CD4-positive, alpha-beta T cell treated with Interleukin-15 for 1 hour (primary cell): ENCODE measurements at places on chromosomes 3 and 15.
A peak's percentile ranks its signal among the peaks of the same experiment; 100 is the strongest.

DNA sequence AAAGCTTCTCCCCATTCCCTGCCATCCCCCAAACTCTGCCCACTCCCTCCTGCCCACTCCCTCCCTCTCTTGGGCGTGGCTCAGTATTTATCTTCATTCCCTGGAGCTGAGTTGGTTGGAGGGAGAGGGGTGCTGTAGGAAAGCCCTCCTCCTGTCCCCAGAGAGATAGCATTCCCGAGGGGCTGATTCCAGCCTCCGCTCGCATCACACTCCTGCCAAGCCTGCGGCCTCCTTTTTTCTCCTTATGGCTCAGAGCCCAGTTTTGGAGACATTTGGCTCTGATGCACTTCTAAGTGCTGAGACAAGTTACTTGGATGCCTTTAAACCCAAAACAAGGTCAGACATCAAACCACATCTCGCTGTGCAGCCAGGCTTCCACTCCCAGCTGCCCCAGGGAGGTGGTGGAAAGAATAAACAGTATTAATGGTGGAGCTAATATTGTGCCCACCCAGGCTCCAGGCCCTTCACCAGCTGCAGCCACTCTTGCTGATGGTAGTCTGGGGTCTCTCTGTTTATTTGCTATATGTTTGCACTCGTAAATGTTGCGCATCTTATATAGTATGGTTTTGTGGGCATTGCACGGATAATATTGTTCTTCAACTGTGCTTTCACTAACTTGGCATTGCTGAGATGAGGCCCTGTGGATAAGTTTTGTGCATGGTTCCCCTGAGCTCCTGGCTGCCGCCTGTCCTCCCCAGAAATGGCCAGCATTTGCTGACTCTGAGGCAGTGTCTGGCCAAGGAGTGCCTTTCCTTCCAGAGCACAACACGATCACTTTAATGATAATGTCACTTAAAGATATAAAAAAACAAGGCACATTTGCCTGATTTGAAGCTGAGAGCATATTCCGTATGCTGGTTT is 157.2 kb downstream of the LRRC28 start:
- no peak for DNase-seq

DNA sequence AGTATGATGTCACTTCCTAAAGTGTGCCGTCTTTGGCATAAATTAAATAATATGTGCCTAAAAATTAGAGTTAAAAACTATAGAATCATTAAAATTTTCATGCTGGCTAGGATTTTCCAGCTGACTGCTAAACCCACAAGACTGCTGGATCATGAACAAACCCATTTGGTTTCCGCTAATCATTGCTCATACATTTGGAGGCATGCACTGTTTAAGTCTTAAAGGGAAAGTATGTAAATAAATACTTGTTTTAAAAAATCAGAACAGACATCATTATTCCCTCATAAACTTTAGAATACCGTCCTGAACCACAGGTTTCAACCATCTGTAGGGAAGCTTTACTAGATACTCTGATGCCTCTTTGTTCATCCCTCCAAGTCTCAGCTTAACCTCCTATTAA is 26.5 kb downstream of the ATP6V1A start:
- no peak for DNase-seq

GRCh38 chr3:128226795-128227395 is 73.6 kb downstream of the EEFSEC start:
- no peak for DNase-seq

DNA sequence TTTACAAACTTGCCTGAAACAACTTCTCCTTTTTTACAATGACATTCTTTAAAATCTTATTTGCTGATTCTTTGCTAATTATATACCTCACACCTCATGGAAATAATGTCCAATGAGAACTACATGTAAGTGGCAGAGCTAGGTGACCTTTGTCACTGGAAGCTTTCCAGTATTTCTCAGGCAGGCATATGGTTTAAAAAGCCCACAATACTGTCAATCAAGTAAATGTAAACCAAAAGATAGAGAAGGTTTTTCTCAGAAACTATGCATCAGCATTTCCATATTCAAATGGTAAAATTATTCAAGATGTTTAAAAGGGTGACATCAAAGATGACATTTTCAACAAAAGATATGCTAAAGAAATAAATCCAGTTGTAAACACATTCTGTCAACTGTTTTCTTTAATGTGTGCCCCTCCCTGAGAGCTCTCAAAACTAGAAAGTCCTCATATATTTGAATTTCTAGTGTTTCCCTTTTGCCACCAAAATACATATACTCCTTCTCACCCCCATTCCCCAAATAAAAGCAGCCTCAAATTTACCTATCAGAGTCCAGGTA is 10.1 kb upstream of the STRIT1 start:
- no peak for DNase-seq

GRCh38 chr3:177441813-177442646 is 244.7 kb upstream of the TBL1XR1 start:
- peak; percentile 36 for DNase-seq

- no peak for DNase-seq
Observed at GRCh38 chr15:62063825-62064635, 2.7 kb upstream of the C2CD4A start.

- no peak for DNase-seq
Observed at GRCh38 chr3:119333773-119334509, 39.8 kb downstream of the ARHGAP31 start.

DNA sequence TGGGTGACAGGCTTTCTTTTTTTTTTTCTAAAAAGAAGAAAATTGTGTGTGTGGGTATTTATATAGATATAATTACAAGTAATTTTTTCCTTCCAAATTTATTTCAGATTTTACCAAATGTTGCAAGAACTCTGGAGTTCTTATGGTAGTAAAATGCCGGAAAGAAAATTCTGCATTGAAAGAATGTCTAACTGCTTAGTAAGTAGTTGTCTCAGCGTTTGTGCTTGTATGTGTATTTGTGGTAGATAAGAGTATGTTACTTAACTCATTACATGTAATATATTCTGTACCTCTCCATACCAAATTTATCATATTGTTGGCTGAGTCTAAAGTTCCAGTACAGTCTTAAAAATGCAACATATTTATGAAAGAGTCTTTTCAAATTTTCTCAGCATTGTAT is 32.3 kb upstream of the ZCWPW2 start:
- no peak for DNase-seq

DNA sequence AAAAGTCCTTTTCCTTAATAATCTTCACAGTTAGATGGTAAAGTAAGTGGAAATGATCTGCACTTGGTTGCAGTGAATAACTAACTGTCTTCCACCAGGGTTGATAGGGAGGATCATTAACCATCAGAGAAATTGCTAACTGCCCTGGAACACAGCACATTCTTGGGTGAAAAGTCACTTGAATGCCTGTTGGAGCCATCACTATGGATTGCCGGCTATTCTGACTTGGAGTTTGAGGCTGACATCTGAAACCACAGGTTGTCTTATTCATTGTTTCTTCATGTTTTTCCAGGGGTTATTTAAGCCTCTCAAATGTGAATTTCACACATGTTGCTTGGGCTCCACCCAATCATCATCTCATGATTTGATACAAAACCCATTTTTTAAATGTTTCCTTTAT is 901.4 kb downstream of the MCTP2 start:
- DNase-seq, result no peak

DNA sequence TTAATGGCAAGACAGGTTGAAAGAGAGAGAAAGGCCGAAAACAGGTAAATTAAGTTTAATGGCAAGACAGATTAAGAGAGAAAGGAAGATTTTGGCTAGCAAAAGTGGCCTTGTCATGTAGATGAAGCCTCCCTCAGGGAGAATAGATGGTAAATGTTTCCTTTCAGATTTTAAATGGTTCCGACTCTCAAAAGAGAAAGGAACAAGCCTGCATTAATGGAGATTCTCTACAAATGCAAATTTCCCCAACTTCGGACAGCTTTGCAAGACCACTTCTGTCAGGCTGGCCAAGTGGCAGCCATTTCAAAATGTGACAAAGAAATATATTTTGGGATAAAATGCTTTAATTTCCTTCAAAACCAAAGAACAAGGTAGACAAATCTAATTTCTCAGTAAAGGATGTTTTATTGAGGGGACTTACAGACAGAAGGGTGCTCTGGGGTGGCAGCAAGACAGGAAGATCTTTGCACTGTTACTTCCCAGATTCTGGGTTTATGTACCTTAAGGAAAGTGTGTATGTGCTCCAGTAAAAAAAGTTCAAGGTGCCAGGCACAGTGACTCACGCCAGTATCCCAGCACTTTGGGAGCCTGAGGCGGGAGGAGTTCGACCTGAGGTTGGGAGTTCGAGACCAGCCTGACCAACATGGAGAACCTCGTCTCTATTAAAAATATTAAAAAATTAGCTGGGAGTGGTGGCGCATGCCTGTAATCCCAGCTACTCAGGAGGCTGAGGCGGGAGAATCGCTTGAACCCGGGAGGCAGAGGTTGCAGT is 626.3 kb upstream of the NAALADL2 start:
- DNase-seq, result no peak

GRCh38 chr15:81047928-81048327 is 47.2 kb downstream of the TLNRD1 start:
- no peak for DNase-seq

DNA sequence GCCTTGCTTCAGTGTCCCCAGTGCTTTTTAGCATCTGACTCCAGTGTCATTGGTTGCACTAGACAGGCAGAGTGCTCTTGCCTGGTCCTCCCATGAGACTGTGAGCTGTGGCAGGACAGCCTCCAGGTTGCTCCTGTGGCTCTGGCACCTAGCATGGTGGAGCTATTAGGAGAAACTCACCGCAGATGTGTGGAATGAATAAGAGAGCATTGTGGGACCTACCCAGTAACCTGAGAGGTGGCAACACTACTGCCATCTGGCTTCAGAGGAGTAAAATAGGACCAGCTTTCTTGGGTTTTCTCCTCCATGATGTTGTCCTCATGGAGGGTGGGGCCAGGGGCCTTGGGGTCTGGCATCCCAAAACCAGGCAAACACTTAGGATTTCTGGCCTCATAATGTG is 183.6 kb downstream of the EPHB1 start:
- no peak for DNase-seq

DNA sequence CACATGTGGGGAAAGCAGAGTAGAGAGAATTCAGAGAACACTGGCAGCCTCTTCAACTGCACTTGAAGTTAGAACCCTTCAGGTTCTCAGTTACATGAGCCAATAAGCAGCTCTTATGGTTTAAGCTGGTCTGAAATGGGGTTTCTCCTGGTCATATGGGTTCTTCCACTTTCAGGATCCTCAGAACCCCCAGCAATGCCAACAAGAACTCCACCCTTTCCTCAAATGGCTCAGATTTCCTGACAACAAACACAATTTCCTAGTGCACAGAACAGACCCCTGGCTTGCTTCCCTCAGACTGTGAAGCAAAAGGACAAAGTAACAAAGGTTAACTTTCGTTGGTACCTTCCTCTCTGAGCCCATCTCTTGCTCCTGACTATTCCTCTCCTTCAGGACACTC is 23.9 kb upstream of the FRMD4B start:
- no peak for DNase-seq
